Gastrocnemius medialis (tissue), 4 donors: ENCODE measurements at places on chromosomes 3 and 15. TPM values are rescaled to one million over a fixed set of nuclear protein-coding genes. Genes with fewer than 3 reads are reported as not detected.

GPD1L gene
- total RNA-seq: 168 TPM

C3orf62 gene
- 1.8 TPM for total RNA-seq

ALDH1L1 gene
- total RNA-seq: 108 TPM

OXTR gene
- not detected for total RNA-seq

ALDH1A3 gene
- total RNA-seq: 5.8 TPM

FOXB1 gene
- total RNA-seq: not detected

GRCh38 chr15:75639709-75640482, at the start of gene IMP3:
Gene IMP3 (minus strand): TSS chr15:75640224. CDS start chr15:75640168, 56 bp downstream.
- DNase-seq: peak; percentile 95

DNA sequence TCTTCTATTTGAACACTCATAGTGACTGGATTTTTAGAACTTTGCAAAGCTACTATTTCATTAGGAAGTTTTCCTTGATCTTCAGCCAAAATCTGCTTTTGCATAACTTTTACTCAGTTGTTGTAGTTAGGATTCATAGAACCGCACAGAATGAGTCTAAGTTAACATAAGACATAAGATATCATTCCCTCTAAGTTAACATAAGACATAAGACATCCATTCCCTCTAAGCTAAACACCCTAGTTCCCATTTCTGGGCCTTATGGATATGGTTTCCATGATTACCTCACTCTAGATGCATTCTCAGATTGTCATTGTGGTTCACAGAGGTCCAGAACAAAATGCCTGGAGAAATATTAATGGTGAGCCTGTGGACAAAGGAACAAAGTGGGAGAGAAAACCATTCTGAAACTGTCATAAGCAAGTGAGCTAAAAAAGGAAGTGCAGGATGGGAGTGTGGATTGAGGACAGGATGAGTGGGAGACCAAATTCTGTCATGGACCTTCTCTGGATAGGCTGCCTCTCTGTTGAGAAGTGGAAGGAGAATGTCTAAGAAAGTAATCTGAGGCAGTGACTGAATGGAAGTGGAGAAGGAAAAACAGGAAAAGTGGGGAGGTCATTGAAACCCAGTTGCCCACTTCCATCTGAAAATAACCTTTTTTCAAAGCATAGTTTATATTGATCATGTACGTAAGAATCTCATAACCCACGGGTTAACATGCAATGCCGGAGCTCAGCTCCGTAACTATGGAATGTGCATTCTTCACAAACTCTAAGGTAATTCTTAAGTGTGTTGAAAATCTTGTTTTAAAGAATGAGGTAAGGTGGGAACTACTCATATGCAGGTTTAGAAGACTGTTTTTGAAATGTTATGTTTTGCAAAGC, 37.4 kb upstream of the SECISBP2L start:
- no peak for DNase-seq

DNA sequence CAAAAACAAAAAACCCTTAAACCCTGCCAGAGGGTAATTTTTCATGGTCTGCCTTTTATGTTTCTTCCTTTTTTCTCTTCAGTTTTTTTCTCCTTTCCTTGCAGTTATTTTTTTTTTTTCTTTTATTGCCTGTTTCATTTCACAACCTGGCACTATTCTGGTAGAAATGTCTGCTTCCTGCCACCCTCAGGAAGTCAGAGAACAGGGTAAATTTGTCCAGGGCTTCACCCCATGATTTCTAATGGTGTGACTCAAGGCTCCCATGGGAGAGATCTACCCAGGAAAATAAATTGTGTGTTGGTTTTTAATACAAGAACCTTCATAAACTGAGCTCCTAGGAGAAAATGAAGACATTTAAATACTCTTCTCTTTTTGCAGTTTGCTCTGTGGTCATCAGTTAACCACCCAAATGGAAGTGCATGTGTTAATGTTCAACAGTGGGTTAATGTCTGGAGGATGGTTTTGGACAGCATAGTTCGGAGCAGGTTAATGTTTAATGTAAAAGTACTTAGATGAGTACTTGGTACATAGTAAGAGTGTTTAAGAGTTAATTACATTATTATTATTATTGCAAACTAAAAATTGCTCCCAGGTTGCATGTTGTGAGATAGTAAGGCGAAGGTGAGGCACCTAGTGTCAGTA, 45.9 kb downstream of the CGNL1 start:
- DNase-seq: no peak

DNA sequence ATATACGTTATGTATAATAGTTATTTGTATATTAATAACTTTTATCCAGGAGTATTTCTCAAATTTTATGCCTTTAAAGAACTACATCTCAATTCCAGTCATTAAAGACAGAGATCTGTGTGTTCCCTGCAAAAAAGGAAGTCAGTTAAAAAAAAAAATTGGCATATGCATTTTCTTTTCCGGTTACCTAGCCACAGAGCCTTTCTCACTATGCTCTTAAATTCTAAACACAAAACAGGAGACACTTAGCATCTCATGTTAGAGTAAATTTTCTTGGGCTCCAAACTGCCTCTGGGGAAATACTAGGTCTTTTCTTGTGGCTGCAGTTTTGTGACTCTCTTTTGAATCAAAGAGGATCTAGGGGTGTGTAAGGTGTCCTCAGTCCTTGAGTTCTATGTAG, 105.9 kb downstream of the KCNH8 start:
- no peak for DNase-seq

- no peak for DNase-seq
These were observed 93.2 kb downstream of the UACA start for GRCh38 chr15:70669966-70670658.

GRCh38 chr3:179921500-179921899, 115.2 kb downstream of the PEX5L start:
- no peak for DNase-seq

DNA sequence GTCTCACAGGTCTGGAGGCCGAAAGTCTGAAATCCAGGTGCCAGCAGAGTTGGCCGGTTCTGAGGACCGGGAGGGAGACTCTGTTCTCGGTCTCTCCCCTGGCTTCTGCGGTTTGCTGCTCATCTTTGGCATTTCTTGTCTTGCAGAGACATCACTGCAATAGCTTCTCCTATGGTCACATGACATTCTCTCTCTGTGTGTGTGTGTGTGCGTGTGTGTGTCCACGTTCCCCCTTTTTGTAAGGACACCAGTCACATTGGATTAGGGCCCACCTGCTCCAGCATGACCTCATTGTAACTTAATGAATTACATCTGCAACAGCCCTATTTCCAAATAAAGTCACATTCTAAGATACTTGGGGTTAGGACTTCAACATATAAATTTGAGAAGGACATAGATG, 12.4 kb upstream of the ATP10A start:
- DNase-seq: no peak

GRCh38 chr15:70293138-70293537, 195.4 kb upstream of the TLE3 start:
- no peak for DNase-seq

- no peak for DNase-seq
These were observed 332.3 kb upstream of the CNTN4 start for GRCh38 chr3:1766384-1766783.

GRCh38 chr3:65277798-65278197, 590.0 kb upstream of the ADAMTS9 start:
- no peak for DNase-seq

DNA sequence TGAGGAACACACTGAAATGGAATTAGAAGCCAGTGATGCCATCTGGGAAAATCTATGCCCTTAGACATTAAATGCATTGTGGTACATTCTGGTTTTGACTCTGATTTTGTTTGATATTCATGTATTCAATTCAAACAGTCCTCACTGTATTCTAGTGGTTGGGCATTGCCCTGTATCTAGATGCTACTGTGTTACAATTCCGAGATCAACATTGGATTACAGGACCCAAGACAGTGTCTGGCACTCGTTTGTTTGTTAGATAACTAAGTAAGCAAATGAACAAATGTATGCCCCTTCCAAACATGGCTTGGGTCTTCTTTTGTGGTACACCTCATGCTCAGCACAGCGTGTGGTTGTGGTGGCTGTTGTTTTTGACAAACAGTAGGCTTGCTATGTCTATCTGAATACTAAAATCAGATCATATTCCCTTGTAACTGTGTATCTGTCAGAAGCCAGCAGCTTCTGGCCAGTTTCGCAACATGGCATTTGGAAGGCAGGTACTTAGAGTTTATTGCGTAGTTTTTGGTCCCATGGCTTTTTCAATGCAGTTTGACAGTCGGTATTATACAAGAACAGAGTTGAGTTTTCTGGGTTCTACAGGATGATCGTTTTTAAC, 5.7 kb downstream of the FILIP1L start:
- peak; percentile 72 for DNase-seq

DNA sequence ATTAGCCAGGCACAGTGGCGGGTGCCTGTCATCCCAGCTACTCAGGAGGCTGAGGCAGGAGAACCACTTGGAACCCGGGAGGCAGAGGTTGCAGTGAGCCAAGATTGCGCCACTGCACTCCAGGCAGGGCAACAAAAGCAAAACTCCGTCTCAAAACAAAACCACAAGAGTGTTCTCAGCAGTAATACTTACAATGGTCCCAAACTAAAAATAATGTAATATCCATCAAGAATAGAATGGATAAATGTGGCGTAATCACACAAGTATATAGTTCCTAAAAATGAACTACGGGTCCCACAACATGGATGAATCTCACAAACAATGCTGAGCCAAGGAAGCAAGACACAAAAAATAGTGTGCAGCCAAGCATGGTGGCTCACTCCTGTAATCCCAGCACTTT, 39.2 kb downstream of the STAG1 start:
- no peak for DNase-seq

- no peak for DNase-seq
These were observed 20.5 kb upstream of the STAG1 start for GRCh38 chr3:136772709-136773108.

GRCh38 chr15:90914305-90915080, 11.4 kb downstream of the MAN2A2 start:
- DNase-seq: no peak

GRCh38 chr3:131806736-131807135, 228.1 kb downstream of the CPNE4 start:
- no peak for DNase-seq

DNA sequence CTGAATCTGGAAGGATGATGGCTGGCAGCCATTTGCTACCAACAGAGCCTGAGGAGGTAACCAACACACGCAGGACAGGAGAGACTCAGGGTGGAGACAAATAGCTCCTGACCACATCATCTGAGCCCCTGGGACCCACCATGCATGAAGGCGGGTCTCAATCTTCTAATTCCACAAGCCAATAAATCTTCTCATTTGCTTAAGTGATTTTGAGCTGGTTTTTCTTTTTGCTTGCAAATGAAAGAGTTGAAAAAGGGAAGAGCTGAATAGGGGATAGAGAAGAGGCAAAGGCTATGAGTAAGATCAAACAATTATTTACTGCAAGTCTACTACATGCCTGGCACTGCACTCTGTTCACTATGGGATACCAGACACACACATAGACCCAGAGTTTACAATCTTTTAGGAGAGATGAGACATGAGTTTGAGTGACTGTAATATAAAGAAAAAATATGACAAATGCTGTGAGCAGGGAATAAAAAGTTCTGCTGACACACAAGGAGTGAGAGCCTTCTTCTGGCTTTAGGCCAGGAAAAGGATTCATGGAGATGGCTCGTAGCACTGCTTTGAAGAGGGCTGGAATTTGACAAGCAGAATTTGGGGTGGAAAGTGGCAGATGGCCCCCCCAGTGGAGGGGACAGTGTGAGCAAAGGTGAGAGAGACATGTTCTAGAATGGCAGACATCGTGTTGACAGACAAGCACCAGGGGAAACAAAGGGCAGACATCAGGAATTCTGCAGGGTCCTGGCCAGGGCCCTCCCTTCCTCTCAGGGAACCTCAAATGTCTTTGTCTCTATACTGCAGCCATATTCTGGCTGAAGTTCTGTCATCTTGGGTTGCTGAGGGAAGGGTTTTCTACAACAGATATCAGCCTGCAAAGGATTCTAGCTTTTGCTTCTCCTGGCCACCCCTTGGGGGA, 69.8 kb upstream of the WNT5A start:
- no peak for DNase-seq

- no peak for DNase-seq
These were observed 28.9 kb upstream of the RASGRP1 start for GRCh38 chr15:38593524-38593923.
